ENCODE measurements at places on chromosomes 7 and 10. TPM values are rescaled to one million over a fixed set of nuclear protein-coding genes. Genes with fewer than 3 reads are reported as not detected.

TEX36 gene
- not detected for total RNA-seq

GRID2IP gene
- total RNA-seq: 0.34 TPM

GRCh38 chr10:44357023-44357540, 27.8 kb downstream of the CXCL12 start:
- H3K27ac ChIP-seq: no peak overlapping the region
- no peak overlapping the region for H3K4me3 ChIP-seq
- no peaks in the 10 kb centered on the region for H3K4me1 ChIP-seq
- no peaks in the 10 kb centered on the region for H3K27me3 ChIP-seq

DNA sequence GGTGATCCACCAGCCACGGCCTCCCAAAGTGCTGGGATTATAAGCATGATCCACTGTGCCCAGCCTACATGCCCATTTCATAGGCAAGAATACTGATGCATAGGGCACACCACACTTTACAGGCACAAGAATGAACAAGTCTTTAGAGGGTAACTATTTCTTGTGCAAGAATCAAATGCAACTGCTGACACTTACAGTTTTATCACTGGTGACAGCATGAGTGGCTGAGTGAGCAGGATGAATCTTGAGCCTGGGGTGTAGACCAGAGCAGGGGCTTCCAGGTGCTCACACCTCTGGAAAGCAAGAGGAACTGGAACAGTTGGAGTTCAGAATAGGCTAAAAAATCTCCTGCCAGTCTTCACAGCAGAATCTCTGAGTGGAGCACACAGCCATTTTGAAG, 287.5 kb downstream of the KCNMA1 start:
- H3K27ac ChIP-seq: no peak overlapping the region
- H3K36me3 ChIP-seq: no peaks in the 10 kb centered on the region
- H3K4me1 ChIP-seq: peaks cover 9% of the 10 kb centered on the region
- H3K27me3 ChIP-seq: no peaks in the 10 kb centered on the region

GRCh38 chr10:11986593-11987216, 55.9 kb downstream of the UPF2 start:
- H3K27ac ChIP-seq: no peak overlapping the region
- no peak overlapping the region for H3K4me3 ChIP-seq
- no peaks in the 10 kb centered on the region for H3K27me3 ChIP-seq
- H3K4me1 ChIP-seq: no peaks in the 10 kb centered on the region
- peak; percentile 86 for DNase-seq

DNA sequence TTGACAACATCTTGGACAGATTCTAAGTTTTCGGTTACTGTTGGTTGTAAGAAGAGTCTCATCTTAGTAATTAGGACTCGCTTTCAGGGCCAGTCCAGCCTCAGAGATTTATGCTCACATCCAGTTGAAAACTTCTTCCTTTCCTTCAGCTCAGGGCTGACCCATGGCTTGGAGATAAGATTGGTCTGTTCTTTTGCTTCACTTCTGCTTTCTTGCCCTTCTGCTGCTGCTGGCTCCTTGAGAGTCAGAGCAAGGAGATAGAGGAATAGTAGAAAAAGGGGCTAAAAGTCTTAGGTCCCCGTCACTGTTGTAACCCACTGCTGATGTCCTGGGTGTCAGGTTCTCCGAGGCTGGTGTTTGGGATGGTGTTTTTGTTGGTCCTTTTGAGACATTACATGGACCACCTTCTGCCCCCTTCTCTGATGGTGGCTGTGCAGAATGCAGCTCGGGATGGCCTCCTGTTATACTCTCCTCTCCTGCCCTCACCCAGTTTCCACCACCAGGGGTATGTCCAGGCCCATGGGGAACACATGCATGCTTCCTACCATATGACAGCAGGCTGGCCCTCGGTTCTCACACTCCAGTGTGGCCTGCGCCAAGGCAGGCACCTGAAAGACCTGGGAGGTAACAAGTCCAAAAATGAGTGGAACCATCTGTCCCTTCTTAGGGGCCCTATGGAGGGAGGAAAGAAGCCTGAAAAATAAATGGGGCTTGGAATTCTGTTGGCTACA, 67.8 kb upstream of the PCBD1 start:
- DNase-seq: no peak
- no peaks in the 10 kb centered on the region for H3K4me1 ChIP-seq
- H3K27ac ChIP-seq: no peak overlapping the region
- no peaks in the 10 kb centered on the region for H3K36me3 ChIP-seq
- H3K4me3 ChIP-seq: no peak overlapping the region

DNA sequence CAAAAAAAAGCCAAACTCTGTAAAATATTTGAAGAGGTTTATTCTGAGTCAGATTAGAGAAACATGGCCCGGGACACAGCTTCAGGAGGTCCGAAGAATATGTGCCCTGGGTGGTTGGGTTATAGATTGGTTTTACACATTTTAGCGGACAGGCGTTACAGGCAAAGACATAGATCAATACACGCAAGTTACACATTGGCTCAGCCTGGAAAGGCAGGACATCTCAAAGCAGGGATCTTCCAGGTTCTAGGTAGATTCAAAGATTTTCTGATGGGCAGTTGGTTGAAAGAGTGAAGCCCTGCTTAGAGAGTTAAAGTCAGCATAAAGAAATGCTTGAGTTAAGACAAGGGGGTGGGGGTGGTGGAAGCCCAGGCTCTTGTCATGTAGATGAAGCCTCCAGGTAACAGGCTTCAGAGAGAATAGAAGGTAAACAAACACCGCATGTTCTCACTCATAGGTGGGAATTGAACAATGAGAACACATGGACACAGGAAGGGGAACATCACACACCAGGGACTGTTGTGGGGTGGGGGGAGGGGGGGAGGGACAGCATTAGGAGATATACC, 464.3 kb upstream of the ADARB2 start:
- no peak overlapping the region for H3K27ac ChIP-seq
- no peaks in the 10 kb centered on the region for H3K4me1 ChIP-seq
- no peak for DNase-seq
- H3K36me3 ChIP-seq: no peaks in the 10 kb centered on the region
- H3K4me3 ChIP-seq: no peak overlapping the region

DNA sequence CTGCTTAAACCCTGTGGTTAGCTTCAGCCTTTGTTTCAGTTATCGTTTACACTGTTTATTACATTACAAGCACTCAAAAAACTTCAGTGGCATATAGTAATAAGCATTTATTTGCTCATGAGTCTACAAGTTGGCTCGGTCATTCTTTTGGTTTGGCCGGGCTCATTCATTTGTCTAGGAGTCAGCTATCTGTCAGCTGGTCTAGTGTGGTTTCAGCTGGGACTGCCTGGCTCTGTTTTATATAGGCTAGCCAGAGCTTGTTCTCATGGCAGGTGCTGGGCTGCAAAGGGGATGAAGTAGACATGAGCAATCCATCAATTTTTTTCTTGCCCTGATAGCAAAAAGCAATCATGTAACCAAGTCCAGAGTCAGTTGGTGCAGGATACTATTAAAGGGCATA, 103.6 kb downstream of the MKLN1 start:
- H3K4me1 ChIP-seq: peaks cover 7% of the 10 kb centered on the region
- H3K27ac ChIP-seq: no peak overlapping the region
- H3K27me3 ChIP-seq: no peaks in the 10 kb centered on the region
- no peak overlapping the region for H3K4me3 ChIP-seq
- DNase-seq: no peak
